ENCODE measurements at places on chromosomes 7 and 10.

DNA sequence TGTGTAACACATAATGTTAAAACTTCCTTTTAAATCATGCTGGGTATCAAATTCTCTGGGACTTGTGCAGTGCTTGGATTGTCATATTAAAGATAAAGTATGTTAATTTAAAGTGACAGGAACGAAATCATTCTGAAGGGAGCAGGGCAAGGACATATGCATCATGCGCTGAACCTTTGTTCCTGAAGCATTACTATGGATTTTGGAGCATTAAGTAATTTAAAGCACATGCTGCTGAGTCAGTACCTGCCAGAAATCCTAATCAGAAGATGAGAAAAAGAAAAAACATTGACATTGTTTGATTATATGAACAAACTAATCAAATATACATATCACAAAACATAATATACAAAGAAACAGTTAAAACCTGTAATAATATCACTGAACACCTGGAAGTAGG is 101.4 kb downstream of the MICU1 start:
- no peak for DNase-seq

- no peak for DNase-seq
Measured at GRCh38 chr7:66013938-66014337, 31.9 kb upstream of the GUSB start.

GRCh38 chr7:133753513-133753912 is 373.6 kb upstream of the LRGUK start:
- DNase-seq: no peak

- no peak for DNase-seq
Measured at GRCh38 chr10:125061557-125062226, 98.7 kb downstream of the CTBP2 start.

- no peak for DNase-seq
Measured at GRCh38 chr10:46516660-46517416, 39.6 kb downstream of the GPRIN2 start.

GRCh38 chr10:33819206-33819605 is 484.7 kb upstream of the NRP1 start:
- DNase-seq: no peak

DNA sequence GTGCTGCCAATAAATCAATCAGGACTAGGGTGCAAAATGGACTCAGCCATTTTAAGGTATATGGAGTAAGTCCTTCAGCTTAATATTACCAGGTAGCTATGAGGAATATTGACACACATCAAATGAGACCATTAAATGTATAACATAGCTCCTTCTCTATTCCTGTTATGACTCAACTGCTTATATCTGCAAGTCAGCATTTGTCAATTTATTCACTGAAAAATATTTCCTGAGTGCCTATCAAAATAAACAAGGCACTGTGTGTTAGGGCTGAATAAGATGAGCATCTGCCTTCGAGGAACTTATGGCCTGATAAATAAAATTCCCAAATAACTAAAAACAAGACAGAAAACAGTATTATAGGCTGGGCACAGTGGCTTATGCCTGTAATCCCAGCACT is 113.8 kb downstream of the CDK6 start:
- DNase-seq: no peak

GRCh38 chr10:89002226-89002978 is 11.8 kb downstream of the FAS start:
- no peak for DNase-seq

DNA sequence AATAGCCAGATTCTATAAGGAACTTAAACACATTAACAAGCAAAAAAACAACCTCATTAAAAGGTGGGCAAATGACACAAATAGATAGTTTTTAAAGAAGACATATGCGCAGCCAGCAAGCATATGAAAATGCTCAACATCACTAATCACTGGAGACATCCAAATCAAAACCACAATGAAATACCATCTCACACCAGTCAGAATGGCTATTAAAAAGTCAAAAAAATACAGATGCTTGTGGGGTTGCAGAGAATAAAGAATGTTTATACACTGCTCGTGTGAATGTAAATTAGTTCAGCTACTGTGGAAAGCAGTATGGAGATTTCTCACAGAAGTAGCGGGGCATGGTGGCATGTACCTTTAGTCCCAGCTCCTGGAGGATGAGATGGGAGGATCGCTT is 164.0 kb downstream of the CHRM2 start:
- no peak for DNase-seq

DNA sequence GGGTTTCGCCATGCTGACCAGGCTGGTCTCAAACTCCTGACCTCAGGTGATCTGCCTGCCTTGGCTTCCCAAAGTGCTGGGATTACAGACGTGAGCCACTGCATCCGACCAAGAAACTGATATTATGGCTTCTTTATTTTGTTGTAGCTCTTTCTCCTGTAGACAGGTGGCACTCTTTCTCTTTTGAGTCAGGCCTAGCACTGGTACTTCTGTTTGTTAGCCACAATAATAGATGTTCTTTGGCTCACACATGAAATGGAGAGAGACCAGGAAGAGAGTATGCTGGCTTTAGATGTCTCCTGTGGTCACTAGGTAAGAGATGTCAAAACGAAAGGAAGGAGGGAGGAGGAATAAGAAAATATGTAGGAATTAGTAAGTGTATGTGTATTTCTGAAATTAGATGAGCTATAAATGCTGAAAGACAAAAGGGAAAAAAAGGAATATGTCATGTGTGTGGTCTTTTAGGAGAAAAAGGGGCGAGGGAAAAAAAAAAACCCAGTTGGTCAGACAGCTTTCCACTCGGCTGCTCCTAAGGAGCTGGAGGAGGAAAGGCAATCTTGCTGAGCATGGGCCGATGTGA is 78.7 kb downstream of the CLEC2L start:
- DNase-seq: no peak

DNA sequence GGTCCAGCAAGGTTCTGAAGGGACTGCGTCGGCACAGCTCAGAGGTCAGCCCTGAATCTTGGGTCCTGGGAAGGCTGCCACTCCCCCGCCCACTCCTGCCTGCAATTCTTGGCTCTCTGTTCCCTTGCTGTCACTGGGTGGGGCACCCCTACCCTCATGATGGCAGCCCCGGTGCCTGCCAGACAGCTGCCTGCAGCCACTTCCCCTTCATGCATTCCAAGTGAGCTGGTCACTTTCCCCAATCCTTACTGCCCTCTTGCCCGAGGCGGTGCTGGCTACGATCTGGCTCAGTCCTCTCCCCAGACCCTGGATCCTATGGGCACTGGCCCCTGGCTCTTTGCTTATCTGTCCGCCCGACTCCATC is 14.2 kb downstream of the MYL10 start:
- DNase-seq: no peak

DNA sequence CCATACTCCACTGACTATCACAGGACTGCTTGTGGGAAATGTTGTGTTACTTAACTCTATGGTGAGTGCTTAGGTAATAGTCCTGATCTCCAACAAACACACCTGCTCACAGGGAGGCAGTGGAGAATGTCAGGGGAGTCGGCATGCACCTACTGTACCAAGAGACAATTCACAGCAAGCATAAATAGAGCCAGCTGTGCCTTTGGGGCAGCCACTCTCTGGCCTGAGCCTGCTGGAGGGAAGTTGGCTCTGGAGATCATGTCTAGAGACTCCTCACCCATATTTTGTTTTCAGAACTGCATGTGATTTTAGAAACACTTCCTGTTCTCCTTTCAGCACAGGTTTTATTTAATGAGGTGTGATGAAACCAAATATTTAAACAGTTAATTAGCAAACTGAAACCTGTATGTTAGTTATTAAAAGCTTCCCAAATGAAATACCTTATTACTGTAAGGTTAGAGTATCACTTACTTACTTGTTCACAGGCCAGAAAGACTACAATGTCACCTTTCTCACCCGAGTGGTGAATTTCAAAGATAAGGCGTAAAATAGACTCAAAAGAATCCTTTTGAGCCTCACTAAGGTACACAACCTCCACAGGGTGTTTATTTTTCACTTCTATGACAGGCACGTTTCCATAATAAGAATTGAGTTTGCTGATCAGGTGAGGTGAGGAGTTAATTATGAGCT is 21.8 kb downstream of the DHX32 start:
- DNase-seq: no peak

GRCh38 chr7:10632712-10633111 is 341.0 kb upstream of the PHF14 start:
- DNase-seq: no peak

GRCh38 chr10:19570120-19570519 is 246.1 kb upstream of the PLXDC2 start:
- no peak for DNase-seq

DNA sequence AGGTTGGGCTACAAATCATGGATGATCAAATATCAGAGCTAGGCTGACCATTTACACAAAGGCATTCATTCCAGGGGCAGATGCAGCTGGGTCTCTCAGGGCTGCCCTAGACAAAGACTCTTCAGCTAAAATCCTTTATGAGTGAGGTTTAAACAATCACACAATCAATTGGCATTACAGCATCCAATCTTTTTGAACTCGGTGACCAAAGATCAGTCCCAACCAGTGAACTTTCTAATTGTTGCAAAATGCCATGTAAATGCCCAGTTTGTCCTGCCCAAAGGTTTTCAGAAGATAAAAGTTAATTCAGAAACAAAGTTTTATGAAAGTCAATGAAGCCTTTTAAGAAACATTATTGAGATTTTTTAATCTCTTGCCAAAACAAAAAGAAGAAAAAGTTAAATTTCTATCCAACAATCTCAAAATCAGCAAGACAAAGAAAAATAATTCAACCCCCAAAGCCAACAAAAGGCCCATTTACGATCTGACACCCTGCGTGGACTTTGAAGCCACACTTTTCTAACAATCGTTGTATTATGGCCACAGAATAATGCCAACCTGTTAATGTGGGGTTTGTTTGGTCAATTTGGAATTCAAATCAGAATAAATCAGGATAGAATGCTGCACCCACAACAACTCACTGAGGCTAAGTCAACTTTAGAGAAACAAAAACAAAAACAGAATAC is 40.9 kb downstream of the GPR37 start:
- DNase-seq: no peak

DNA sequence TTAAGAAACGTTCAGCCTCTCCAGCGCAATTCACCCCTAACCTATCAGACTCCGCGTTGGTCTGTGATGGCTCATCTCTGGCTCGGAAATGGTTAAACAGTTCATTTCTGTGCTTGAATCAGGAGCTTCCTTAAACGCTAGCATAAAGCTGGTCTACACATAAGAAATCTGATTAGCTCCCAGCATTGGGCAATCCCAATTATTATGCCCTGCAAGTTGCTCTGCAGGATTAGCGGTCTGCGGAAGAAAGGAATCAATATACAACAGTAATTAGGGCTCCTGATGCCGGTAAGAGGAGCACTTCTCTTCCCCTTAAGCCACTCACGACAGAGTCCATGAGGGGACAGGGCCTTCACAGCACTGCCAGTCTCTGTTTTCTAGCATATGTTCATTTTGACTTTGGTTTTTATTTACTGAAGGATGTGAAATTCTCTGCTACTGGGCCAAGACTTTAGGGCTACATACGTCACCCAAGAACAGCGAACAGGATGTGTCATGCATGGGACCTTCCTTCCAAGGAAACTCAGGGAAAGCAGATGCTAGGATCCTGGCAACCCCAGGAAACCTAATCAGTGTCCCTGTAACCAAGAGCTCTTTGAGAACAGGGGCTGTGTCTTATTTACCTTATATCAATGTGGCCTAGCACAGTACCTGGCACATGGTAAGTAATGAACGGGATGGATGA is 324.4 kb downstream of the KCNMA1 start:
- DNase-seq: no peak

- DNase-seq: no peak
Measured at GRCh38 chr10:60387531-60387930, 2.1 kb downstream of the ANK3 start.

DNA sequence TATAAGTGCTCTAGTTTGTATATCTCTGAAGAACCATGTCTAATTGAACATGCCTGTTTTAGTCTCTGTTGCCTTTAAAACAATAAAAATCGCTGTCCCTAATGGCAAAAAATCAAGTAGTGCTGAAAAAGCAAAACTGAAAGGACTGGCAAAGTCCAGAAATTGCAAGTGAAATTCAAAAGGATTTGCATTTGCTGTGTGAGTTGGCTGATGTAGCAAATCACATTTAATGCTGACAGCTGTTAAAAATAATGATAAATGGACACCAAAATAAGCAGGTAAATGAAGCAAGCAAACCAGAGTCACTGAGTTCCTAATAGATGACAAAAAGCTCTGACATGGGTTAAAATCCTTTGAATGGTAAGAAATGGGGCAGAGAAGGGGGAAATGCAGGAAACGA is 874.1 kb downstream of the GRM8 start:
- no peak for DNase-seq

GRCh38 chr7:30804078-30804661 is 33.0 kb downstream of the MINDY4 start:
- no peak for DNase-seq

GRCh38 chr10:25632802-25633201 is 301.2 kb upstream of the MYO3A start:
- DNase-seq: no peak

DNA sequence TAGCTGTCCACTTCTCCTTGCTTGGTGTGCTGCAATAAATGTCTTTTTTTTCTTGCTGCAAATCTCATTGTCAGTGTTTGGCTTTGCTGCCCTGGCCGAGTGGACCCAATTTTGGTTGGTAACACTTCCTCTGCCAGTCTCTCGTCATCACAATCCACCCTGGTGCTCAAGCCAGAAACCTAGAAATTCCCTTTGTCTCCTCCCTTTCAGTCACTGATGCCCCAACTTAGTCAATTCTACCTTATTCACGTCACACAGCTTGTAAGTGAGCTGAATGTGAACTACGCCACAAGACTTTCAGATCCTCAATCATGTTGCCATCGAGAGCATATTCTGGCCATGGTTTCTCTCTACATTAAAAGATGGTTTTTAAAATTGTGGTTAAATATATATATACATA is 13.0 kb upstream of the FRA10AC1 start:
- no peak for DNase-seq

GRCh38 chr7:70775570-70776156 is 356.3 kb upstream of the GALNT17 start:
- DNase-seq: no peak

DNA sequence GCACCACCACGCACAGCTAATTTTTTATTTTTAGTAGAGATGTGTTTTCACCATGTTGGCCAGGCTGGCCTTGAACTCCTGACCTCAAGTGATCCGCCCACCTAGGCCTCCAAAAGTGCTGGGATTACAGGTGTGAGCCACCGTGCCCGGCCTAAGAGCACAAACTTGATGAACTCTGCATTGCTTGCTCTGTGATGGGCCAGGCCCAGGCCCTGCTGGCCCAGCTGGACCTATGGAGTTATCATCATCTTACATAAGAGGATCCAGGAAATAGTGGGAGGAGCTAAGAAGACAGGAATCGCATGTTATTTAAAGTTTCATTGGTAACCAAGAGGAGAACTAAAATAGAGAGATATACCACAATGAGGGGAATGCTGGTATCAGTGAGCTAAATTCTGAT is 86.9 kb downstream of the DAGLB start:
- no peak for DNase-seq

- DNase-seq: no peak
Measured at GRCh38 chr7:69130396-69130795, 467.9 kb upstream of the AUTS2 start.

- DNase-seq: no peak
Measured at GRCh38 chr7:116899308-116899707, 36.9 kb downstream of the CAPZA2 start.
